Breast epithelium (tissue), 4 donors: ENCODE measurements at places on chromosomes 2 and 18. TPM values are rescaled to one million over a fixed set of nuclear protein-coding genes. Genes with fewer than 3 reads are reported as not detected.

GRCh38 chr18:44741511-44741910, 60.8 kb downstream of the SETBP1 start:
- no peak overlapping the region for H3K4me3 ChIP-seq
- H3K36me3 ChIP-seq: no peaks in the 10 kb centered on the region
- peak overlapping the region; percentile 68 for H3K27ac ChIP-seq
- no peak for DNase-seq
- H3K4me1 ChIP-seq: no peaks in the 10 kb centered on the region

DNA sequence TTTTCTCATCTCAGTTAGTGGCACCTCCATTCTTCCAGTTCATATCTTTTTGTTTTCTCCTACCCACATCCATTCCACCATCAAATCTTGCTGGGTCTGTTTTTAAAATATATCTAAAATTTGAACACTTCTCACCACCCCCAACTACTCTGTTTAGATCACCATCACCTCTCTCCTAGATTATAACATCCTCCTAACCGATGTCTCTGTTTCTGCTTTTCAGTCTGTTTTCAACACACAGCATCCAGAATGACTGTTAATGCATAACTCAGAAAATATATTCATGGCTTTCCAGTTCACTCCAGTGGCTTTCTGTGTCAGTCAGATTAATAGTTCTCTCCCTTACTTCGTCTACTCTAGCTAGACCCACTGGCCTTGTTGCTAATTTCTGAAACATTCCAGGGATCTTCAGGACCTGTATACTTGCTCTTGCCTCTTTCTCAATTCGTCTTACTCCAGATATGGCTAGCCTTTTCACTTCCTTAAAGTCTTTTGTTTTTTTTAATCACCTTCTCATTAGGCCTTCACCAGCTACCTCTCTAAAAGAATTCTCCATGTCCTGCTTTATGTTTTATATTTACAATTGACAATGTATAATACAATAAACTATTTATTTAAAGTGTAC, 105.3 kb downstream of the COMMD1 start:
- H3K36me3 ChIP-seq: no peaks in the 10 kb centered on the region
- no peak for DNase-seq
- peaks cover 4% of the 10 kb centered on the region for H3K4me1 ChIP-seq
- H3K27ac ChIP-seq: no peak overlapping the region
- H3K27me3 ChIP-seq: no peaks in the 10 kb centered on the region

DNA sequence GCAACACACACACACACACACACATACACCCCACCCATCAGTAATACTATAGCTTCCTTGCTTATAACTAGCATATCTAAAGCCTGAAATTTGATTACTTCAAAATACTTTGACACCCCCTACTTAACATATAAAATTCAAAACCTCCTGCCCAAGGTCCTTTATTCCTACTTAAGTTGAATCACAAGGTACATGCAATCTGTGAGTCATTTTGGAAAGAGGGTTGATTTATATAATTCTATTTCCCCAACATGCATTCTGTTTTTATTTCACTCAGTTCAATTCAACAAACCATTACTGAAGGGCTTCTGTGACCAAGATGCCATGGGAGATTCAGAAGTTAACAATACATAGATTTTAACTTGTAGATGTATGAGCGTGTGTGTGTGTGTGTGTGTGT, 420.7 kb downstream of the METTL4 start:
- H3K36me3 ChIP-seq: no peaks in the 10 kb centered on the region
- H3K4me1 ChIP-seq: no peaks in the 10 kb centered on the region
- no peak overlapping the region for H3K4me3 ChIP-seq
- no peaks in the 10 kb centered on the region for H3K27me3 ChIP-seq

GRCh38 chr2:146661473-146662096, 1183.2 kb upstream of the ACVR2A start:
- no peak overlapping the region for H3K27ac ChIP-seq
- no peaks in the 10 kb centered on the region for H3K27me3 ChIP-seq
- no peaks in the 10 kb centered on the region for H3K4me1 ChIP-seq
- no peak for DNase-seq
- H3K4me3 ChIP-seq: no peak overlapping the region
- no peaks in the 10 kb centered on the region for H3K36me3 ChIP-seq

- no peaks in the 10 kb centered on the region for H3K36me3 ChIP-seq
- DNase-seq: no peak
- H3K4me1 ChIP-seq: peaks cover 4% of the 10 kb centered on the region
- H3K27me3 ChIP-seq: no peaks in the 10 kb centered on the region
Measured at GRCh38 chr2:218805627-218806026, 23.7 kb downstream of the CYP27A1 start.

DNA sequence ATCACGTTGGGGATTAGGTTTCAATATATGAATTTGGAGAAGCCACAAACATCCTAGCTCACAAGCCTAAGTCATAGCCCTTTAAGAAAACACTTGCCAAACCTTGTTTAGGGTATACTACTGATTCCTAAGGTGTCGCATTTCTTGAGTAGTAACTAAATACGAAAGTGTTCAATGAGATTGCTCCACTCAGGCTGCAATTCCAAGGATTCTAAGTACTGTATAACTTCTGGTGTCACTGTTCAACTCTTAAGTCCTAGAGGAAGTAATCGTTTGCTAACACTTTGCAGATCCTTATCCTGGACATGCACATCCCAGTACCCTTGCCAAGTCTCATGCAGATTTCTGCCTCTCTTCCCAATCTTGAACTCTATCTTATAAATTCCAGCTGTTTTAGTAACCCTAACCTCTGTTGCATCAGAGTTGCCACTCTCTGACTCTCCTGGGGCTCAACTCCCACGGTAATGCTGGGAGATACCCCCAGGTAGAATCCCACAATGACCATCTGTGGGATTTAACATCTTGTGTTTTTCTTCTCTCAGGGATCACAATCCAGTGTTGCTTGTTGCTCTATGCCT, 122.4 kb downstream of the HIBCH start:
- H3K4me1 ChIP-seq: no peaks in the 10 kb centered on the region
- no peak for DNase-seq
- H3K27me3 ChIP-seq: no peaks in the 10 kb centered on the region
- no peak overlapping the region for H3K4me3 ChIP-seq

- no peak overlapping the region for H3K27ac ChIP-seq
- no peak overlapping the region for H3K4me3 ChIP-seq
- no peaks in the 10 kb centered on the region for H3K36me3 ChIP-seq
- no peaks in the 10 kb centered on the region for H3K27me3 ChIP-seq
- DNase-seq: no peak
- H3K4me1 ChIP-seq: no peaks in the 10 kb centered on the region
Measured at GRCh38 chr2:239476029-239476756, 75.4 kb upstream of the HDAC4 start.

GRCh38 chr2:214629875-214630274, 179.6 kb downstream of the BARD1 start:
- no peak overlapping the region for H3K27ac ChIP-seq
- no peaks in the 10 kb centered on the region for H3K36me3 ChIP-seq
- no peak for DNase-seq
- no peaks in the 10 kb centered on the region for H3K27me3 ChIP-seq
- H3K4me1 ChIP-seq: no peaks in the 10 kb centered on the region
- H3K4me3 ChIP-seq: no peak overlapping the region

- no peak for DNase-seq
- H3K27ac ChIP-seq: no peak overlapping the region
- H3K27me3 ChIP-seq: no peaks in the 10 kb centered on the region
- H3K4me3 ChIP-seq: no peak overlapping the region
Measured at GRCh38 chr2:84338069-84338468, 121.0 kb downstream of the SUCLG1 start.

DNA sequence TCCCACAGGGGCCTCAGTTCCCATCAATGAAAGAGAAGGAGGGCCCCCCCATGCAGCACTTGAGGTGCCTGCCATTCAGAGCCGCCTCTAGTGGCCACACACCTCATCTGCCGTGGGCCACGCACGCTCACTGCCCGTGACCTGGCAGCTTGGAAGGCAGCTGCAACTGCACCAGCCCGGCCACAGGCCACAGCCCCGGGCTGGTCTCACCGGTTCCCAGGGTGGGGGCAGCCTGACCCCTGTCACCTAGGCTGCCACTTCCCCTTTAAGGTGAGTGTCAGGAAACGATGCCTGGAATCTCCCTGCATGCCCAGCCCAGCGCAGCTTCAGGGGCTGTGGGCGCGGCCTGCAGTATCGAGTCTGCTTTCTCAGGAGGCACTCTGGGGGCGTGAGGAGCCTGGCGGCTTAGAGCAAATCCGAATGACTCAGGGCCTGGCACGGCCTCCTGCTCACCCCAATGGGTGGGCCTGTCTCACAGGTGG, 2.6 kb downstream of the MAB21L4 start:
- no peaks in the 10 kb centered on the region for H3K27me3 ChIP-seq
- no peak overlapping the region for H3K27ac ChIP-seq
- no peaks in the 10 kb centered on the region for H3K36me3 ChIP-seq
- peak; percentile 47 for DNase-seq

- no peaks in the 10 kb centered on the region for H3K36me3 ChIP-seq
- DNase-seq: no peak
- no peaks in the 10 kb centered on the region for H3K4me1 ChIP-seq
- H3K4me3 ChIP-seq: no peak overlapping the region
- no peaks in the 10 kb centered on the region for H3K27me3 ChIP-seq
Measured at GRCh38 chr18:67636597-67637385, 120.3 kb upstream of the DSEL start.

GRCh38 chr2:237996021-237996593, 29.3 kb downstream of the UBE2F start:
- no peaks in the 10 kb centered on the region for H3K4me1 ChIP-seq
- H3K36me3 ChIP-seq: no peaks in the 10 kb centered on the region
- H3K27ac ChIP-seq: no peak overlapping the region

DNA sequence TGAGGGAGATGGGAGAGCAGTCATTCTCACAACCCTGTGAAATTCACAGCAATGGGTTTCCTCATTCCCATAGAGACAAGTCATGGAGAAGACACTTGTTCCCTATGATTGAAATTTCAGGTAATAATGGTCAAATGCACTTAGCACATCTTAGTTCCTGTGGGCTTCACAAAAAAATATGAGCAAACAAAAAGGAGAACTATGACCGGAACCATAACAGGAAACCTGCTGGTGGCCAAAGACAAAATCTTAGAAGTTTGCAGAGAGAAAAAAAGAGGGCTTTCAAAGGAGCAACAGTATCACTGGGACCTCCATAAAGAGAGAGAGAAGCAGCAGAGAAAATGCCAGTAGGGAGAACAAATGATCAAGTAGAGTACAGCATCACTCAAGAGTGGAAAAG, 138.9 kb upstream of the APCDD1 start:
- H3K4me3 ChIP-seq: no peak overlapping the region
- no peaks in the 10 kb centered on the region for H3K4me1 ChIP-seq
- no peaks in the 10 kb centered on the region for H3K27me3 ChIP-seq
- no peak for DNase-seq
- no peaks in the 10 kb centered on the region for H3K36me3 ChIP-seq

DNA sequence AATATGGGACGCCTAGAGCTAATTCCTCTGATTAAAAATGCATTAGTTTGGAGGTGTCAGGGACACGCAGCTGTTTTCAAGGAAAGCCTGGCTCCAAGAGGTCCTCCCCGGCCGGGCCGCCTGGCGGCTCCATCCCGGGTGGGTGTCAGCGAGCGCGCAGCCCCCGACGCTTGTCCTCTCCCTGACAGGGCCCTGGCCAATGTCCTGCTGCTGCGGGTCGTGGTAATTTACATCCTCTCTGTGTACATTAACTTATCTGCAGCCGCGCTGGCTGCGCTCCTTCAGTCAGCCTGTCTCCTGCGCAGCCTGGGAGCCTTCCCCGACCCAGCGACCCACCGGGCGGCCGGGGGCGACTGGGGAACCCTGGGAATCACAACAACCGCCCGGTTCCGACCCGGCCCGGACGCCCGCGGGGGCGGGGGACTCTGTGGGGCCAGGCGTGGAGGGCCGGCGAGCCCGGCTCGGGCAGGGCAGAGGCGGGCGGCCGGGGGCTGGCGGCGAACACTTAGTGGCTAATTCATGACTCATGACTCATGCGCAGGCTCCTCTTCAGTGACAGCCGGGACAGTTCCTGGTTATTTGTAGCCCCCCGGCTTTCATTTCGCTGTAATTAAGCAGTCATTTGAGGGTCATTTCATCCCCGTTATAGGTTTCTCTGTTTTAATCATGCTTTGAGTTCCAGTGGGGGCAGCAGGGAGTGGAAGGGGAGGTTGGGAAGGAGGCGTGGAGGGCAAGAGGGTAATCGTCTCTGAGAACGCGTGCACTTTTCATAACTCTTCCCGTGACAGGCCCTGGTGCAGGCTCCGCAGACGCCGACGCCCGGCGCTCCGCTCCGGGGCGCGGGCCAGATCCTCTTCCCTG, 141.9 kb upstream of the CTAGE1 start:
- H3K27ac ChIP-seq: peak overlapping the region; percentile 58
- H3K36me3 ChIP-seq: no peaks in the 10 kb centered on the region
- H3K4me3 ChIP-seq: peak overlapping the region; percentile 50
- H3K27me3 ChIP-seq: no peaks in the 10 kb centered on the region
- H3K4me1 ChIP-seq: peaks cover 5% of the 10 kb centered on the region

GRCh38 chr18:5180254-5180653, 16.8 kb downstream of the AKAIN1 start:
- no peak overlapping the region for H3K4me3 ChIP-seq
- H3K27ac ChIP-seq: no peak overlapping the region

DNA sequence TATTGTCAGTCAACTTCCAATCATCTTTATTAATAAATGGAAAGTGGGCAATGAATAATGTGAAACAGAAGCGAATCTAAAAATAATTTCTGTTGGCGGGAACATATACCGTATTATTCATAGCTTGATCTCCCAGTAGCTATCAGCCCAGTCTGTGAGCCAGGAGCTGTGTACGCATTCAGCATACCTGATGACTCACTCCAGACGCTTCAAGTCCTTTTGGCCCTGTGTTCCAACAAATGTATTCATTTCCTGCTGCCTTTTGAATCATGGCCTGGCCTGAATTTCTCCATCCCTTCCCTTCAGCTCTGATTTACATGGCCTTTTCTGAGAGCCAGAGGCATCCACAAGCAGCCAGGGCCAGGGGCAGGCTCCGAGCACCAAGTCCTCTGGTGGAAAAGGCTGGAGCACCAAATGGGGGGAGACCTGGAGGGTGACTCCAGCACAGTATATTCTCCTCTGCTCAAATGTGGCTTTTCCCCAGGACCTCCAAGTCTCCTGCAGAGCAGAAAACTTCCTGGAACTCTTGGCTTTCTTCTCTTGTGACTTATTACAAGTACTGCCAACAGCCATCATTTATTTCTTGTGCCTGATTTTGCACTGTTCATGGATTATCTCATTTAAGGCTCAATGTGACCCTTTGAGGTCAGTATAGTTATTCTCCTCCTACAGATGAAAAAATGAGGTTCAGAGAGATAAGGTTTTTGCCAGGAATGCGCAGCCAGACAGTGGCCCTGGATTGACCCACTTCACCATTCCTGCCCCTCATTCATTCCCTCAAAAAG, 108.7 kb downstream of the EN1 start:
- peak overlapping the region; percentile 69 for H3K27ac ChIP-seq
- no peak overlapping the region for H3K4me3 ChIP-seq
- DNase-seq: no peak
- H3K4me1 ChIP-seq: no peaks in the 10 kb centered on the region

The PTMA gene
- 1,077 TPM for total RNA-seq

The REEP1 gene
- 1.3 TPM for total RNA-seq

The RAX gene
- total RNA-seq: not detected

The COLEC11 gene
- 0.33 TPM for total RNA-seq

The PRSS56 gene
- total RNA-seq: not detected

The PCARE gene
- not detected for total RNA-seq

The FN1 gene
- total RNA-seq: 295 TPM

The KIAA2012 gene
- not detected for total RNA-seq
